ENCODE measurements at places on chromosomes 11 and 22.

DNA sequence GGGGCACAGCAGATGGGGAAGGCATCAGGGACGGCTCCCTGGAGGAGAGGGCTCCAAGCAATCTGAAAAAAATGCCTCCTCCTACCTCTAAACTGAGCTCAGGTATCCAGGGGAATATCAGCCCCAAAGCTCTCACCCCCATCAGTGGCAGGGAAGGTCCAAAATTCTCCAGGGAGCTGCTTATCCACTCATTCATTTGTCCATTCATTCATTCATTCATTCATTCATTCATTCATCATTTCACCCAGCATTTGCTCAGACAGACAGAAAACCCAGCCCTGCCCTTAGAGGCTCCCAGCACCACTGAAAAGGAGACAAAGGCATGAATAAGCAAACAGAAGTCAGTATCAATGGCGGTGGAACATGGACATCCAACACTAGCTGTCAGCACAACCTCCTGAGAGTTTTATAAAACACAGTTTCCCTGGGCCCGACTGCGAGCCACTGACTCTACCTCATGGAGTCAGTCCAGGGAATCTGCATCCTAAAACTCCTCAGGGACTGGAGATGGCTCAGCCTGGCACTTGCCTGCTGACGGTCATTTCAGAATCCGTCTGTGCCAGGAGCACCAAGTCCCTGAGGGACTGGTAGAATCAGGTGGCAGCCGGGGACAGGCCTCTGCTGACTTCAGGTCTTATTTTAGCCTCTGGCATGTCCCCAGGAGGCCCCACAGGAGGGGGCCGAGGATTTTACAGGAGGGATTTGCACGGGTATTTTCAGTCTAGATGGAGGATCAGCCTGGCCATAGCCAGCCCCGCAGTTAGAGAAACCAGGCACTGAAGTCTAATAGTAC lies 164.6 kb downstream of the MN1 start:
- DNase-seq, result no peak

GRCh38 chr22:49958931-49959781 lies 1.4 kb upstream of the PIM3 start:
- DNase-seq, result no peak

DNA sequence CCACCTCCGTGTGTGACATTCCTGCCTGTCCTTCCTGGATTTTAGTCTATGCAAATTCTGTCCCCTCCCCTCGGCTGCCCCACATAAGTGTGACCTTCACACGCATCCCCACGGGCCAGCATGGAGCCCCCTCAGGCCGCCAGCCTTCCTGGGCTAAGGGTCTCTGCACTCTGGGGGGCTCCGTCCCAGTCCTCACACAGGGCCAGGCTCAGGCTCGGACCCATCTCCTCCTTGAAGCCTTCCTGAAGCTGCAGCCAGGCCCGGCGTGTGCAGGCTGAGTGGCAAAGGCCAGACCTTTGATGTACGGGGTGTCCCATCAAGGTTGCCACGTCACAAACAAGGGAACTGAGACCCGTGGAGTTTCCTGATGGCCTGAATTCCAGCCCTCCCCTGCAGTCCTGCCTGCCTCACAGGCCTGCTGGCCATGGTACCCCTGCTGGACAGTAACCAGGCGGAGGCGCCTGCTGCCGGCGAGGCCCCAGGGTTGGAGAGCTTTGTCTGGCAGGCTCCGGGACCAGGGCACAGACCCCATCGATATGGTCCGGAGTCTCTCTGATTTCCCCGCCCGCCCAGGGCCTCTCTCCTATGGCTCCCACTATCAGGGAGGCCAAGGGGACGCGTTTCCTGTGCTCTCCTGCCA lies 791.7 kb downstream of the BRD1 start:
- no peak for DNase-seq

GRCh38 chr22:25051073-25051472 lies 98.6 kb downstream of the KIAA1671 start:
- no peak for DNase-seq

- no peak for DNase-seq
Measured at GRCh38 chr22:31846161-31847115, 92.6 kb downstream of the DEPDC5 start.

DNA sequence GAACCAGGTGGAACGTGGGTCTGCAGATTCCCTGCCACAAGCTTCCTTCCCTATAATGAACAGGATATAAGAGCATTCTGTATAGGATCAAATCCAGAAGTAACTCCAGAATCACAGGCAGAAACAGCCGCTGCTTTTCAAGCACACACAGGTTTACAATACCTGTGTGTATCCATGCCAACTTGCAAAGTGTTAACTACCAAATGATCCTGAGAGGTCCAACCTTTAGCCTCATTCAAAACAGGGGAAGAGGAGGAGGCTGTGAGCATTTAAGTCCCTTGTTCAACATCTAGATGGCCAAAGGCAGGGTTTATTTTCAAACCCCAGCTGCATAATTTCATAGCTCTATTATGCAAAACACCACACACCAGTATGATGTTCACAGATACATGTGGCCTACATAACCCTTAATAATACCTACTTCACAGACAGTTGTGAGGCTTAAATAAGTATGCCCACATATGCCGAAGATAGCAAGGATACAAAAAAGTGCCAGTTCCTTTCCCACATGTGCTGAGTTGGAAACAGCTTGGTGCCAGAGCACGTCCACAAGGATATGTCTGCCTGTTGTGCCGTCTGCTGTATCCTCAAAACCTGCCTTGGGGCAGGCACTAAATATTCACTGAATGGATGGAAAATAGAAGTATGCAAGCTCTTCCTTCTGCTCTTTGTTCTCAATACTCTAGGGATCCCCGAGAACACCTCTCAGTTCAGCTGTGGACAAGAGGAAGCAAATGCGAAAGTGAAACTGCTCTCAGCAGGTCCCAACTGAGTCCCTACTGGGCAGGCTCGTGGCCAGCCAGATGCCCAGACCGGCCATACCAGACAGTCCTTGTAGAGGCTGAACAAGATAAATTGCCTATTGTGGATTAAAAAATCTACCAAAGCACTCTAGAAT lies 66.8 kb downstream of the LARGE1 start:
- no peak for DNase-seq

DNA sequence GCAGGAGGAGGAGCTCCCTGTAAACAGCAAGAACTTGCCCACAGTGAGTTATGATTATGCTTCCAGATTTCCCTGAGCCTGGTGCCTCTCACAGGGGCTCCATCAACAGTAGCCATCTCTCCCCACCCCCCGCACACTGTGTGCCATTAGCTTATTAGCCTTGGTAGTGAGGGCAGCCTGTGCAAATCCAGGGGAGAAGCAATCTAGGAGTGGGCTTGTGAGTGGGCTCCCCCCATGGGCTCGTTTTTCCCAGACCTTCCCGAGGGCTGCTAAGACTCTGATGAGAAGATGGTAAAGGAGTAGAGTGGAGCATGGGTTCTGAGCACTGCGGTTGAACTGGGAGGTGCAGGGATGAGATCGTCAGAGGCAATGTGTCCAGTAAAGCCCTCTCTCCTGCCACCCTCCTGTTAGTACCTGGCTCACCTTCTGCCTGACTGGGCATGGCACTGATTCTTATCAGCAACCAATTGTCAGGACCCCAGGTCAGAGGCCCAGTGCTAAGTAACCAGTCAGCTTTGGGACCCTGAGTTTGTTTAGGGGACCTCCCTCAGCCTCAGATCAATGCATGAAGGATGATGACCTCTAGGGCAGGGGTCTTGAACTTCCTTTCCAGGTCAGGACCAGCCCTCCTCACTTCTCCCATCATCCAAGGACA lies 38.4 kb upstream of the TP53I11 start:
- no peak for DNase-seq

- DNase-seq, result no peak
Measured at GRCh38 chr11:65852508-65853245, 5.3 kb downstream of the CFL1 start.

DNA sequence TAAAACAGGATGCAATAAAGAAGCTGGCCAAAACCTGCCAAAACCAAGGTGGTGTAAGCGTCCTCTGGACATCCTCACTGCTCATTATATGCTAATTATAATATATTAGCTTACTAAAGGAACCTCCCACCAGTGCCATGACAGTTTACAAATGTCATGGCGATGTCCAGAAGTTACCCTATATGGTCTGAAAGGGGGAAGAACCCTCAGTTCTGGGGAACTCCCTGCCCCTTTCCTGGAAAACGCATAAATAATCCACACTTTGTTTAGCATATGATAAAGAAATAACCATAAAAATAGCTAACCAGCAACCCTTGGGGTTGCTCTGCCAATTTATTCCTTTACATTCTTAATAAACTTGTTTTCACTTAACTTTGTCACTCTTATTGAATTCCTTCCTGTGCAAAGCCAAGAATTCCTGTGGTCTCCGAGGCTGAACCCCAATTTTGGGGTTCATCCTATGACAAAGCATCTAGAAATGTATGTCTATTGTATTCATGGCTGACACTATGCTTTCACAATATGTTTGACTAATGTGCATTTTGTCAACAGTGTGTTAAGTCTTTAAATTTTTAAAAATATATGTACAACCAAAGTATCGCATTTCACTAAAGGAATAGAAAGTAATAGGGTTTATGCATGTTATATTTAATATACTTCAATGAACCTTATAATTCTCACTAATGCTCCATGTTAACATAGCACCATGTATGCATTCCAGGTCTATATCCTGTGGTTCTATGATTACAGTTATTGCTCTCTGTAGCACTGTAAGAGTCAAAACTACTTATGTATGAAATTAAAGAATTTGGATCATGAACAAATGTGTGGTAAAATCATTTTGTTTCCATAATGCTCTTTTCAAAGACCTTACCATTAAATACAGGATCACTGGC lies 25.1 kb downstream of the LGR4 start:
- no peak for DNase-seq

DNA sequence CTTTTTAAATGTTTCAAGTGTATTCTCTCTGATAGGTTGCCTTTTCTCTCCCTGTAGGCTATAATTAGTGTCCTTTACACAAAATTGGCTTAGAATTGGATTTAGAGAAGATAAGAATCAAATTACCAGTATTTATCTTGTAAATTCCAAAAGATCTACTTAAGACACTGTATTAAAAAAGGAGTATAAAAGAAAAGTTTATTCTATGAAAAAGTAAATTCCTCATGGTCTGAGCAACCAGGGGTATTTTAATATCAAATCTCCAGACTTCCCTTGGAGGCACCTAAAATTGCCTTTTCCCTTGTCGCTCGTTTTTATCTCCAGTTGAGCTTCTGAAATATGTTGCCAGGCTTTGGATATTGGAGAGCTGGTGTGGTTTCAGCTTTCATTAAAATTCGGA lies 36.4 kb downstream of the ZBTB16 start:
- no peak for DNase-seq

DNA sequence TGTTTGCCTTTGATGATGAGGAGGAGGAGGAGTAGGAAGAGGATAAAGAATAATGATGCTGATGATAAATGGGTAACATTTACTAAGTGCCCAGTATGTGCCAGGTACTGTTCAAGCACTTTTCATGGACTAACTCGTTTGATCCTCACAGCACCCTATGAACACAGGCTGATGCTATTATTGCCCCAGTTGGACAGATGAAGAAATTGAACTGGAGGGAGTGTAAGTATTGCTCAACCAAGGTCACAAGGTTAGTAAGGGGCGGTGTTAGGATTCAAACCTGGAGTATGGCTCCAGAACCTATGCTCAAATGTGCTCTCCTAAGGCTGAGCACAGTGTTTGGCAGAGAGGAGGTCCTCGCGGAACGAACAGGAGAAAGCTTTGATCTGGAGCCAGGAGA lies 78.6 kb downstream of the SYN3 start:
- no peak for DNase-seq

- DNase-seq, result no peak
Measured at GRCh38 chr11:110081462-110082376, 11.5 kb upstream of the ZC3H12C start.

GRCh38 chr11:133343951-133344350 lies 188.3 kb downstream of the OPCML start:
- DNase-seq, result no peak

DNA sequence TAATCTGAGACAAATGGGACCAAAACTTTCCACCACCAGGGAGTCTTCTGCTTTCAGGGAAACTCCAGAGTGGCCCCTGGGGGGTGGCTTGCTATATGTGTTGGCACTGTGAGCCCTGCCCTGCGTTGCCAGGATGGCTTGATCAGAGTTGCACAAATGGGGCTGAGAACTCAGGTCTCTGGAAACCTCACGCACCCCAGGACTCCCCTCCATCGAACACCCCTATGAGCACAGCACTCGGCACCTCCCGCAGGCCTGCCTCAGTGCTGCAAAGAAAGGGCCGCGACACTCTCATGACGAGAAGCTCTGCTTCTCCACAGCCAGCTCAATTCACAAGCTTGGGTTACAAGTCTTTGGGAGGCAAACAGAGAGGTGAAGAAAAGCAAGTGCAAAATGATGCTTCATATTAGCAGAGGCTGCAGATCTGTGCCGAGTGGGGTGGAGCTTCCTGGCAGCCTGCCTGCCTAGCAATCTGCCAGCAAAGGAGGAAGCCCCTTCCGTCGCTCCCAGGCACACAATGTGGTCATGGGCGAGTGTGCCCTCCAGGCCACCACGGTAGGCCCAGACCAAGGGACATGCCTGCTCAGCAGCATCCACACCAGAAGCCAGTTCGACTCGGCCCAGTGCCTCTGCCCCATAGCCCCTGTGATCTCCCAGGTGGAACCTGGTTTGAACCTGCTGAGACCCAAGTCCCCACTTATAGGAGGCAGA lies 55.7 kb downstream of the MYH9 start:
- DNase-seq, result peak; percentile 51

GRCh38 chr11:267491-267994 lies 10.7 kb upstream of the NLRP6 start:
- peak; percentile 59 for DNase-seq

DNA sequence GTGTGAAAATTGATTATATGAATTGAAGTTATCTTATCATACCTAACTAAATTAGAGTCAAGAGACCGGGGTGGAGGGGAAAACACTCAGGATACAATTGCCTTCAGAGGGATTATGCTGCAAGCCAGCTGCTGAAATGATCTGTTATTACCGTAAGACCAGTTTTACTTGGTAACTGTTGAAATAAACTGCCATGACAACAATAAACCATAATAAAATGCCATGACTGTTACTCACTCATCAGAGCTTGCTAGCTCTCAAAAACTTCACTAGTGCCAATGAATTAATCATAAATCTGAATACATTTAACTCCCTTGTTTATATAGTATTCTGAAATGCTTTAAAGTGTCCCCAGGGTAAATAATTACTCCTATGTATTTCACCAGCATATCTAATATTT lies 68.2 kb downstream of the CASP12 start:
- no peak for DNase-seq

- DNase-seq, result no peak
Measured at GRCh38 chr11:83257761-83258168, 28.4 kb downstream of the CCDC90B start.

DNA sequence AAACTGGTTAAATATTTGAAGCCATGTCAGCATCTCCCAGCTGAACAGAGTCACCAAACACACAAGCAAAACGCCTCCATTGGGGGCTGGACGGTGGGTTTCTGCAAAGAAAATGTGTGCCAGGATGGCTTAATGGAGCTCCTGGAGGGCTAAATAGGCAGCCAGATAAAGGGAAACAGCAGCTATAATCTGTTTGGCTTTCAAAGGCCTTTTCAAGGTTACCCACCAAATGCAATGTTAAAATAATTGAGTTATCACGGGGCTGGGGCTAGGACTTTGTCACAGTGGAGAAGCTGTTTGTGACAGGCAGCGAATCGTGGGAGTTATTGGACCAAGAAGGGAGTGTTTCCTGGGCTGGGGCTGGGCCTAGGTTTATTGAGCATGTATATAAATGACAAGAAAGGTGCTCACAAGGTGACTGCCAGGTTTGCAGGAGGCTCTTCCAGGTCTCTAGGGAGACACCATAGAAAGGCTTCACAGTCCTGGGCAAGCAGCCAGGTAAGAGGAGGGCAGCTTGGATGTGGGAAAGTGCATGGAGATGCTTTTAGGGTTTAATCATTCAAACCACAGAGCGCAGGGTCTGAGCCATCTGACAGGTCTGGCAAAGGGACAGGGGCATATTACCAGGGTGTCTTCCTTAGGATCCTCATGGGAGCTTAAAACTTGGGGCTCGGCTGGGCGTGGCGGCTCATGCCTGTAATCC lies 28.3 kb downstream of the GRIK4 start:
- DNase-seq, result no peak
